Putamen (tissue), 1 donor: ENCODE measurements at places on chromosomes 2 and 18.

- DNase-seq: no peak
Measured at GRCh38 chr18:3008541-3008940, 4.4 kb downstream of the LPIN2 start.

DNA sequence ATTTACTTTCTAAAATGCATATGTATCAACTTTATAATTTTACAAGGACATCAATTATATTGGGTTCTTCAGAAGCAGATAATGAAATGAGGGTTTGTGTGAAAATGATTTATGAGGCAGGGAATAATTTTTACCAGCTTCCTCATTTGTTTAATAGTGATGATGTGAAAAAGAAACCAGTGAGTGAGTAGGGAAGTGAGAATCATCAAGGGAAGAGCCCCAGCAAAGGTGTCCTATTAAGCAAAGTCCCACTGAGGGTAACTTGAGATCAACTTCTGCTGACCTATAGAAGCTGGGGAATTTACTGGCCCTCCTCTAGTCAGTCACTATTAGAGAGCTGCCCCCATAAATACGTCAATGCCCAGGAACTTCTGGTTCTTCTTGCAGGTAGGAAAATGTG is 266.8 kb upstream of the LYPD1 start:
- DNase-seq: no peak

- no peak for DNase-seq
Measured at GRCh38 chr2:41963661-41964525, 83.9 kb upstream of the PKDCC start.

GRCh38 chr2:21333684-21334083 is 209.9 kb downstream of the TDRD15 start:
- no peak for DNase-seq

GRCh38 chr18:57561728-57562423 is 24.6 kb downstream of the FECH start:
- peak; percentile 58 for DNase-seq

DNA sequence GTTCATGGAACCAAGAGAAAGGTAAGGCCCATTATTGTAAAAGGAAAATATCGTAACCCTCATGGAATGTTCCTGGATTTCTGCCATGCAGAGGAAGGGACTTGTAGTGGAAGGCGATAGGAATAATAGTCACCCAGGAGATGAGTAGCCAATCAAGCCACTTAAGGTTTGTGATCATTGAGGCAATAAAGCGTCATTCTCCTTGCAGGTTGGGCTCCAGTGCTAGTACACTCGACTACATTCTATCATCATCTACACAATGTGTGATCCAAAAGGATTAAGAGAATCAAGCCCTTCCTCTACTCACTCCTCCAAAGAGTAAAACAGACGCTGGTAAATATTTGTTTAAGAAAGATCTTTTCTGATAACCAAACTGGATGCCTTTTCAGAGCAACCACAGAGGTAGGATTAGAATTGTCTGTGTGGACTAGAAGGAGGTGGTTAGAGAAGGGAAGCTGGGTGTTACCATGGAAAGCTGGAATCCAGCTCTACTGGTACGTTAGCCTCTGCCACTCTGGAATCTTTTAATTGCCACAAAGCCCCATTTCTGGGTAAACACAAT is 245.7 kb downstream of the IKZF2 start:
- DNase-seq: no peak

DNA sequence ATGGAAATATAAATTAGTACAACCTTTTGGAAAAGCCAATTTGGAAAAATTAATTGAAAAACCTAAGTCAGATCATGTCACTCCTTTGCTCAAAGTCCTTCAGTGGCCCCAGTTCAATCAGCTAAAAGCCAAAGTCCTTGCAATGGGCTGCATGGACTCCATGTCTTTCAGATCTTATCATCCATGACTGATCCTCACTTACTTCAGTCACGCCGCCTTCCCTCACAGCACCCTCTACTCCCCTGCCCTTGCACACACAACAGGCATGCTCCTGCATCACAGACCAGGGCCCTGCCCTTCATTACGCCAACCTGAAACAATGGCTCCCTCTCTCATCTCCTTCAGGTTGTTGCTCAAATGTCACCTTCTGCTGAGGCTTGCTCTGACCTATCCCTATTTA is 15.6 kb downstream of the KANSL3 start:
- DNase-seq: no peak

- peak; percentile 88 for DNase-seq
Measured at GRCh38 chr2:120223034-120223912, at the start of gene TMEM185B. Gene TMEM185B (minus strand): TSS chr2:120223400. CDS start chr2:120222976, 424 bp downstream.

DNA sequence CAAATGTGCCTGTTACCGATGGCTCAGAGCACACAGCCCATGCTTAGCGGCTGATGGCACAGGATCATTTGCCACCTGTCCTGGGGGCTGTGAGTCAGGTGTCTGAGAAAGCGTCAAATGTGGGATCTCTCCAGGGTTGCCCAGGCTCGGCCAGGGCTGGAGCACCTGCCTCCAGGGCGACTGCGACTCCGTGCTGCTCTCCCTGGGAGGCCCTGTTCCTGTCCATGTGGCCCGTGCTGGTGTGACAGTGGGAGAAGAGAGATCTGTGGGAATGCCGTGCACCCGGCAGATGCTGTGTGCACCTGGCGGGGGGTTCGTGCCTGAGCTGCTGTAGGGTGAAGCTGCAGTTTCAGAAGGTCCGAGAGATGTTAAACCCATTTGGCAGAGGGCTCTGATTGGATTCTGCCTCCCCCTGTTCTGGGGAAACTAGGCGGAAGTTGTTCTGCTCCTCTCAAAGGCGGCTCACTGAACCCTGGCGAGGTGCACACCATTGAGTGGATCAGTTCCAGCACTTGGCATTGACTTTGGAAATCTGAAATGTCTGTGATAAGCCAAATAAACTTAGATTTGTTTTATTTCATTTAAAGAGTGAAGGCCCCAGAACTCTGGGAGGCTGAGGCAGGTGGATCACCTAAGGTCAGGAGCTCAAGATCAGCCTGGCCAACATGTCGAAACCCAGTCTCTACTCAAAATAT is 34.7 kb upstream of the TPO start:
- no peak for DNase-seq

GRCh38 chr18:8620845-8621244 is 11.6 kb downstream of the RAB12 start:
- no peak for DNase-seq

DNA sequence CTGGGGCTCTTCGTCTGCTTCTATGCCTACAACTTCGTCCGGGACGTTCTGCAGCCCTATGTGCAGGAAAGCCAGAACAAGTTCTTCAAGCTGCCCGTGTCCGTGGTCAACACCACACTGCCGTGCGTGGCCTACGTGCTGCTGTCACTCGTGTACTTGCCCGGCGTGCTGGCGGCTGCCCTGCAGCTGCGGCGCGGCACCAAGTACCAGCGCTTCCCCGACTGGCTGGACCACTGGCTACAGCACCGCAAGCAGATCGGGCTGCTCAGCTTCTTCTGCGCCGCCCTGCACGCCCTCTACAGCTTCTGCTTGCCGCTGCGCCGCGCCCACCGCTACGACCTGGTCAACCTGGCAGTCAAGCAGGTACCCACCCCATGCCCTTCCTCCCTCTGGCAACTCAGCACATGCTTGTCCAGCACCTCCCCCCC is 24.2 kb downstream of the STEAP3 start:
- DNase-seq: no peak

GRCh38 chr18:13612196-13612997 is 114.0 kb downstream of the FAM210A start:
- DNase-seq: peak; percentile 91

DNA sequence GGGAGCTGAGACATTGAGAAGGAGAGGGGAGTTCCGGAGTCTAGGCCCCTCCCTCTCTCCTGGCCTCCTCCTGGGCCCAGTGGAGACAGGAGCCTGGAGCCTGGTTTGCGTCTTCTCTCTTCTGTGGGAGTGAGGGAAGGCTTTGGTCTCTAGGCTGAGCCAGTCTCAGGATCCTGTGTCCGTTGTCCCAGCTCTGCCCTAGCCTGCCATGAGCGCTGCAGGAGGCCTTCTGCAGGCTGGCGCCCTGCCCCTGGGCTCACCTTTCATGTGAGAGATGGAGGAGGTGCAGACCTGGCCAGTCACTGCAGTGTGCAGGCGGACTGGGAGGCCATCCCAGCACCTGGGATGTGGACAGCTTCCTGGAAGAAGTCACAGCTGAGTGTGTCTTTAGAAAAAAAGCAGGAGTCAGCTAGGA is 8.7 kb downstream of the IMPA2 start:
- no peak for DNase-seq

DNA sequence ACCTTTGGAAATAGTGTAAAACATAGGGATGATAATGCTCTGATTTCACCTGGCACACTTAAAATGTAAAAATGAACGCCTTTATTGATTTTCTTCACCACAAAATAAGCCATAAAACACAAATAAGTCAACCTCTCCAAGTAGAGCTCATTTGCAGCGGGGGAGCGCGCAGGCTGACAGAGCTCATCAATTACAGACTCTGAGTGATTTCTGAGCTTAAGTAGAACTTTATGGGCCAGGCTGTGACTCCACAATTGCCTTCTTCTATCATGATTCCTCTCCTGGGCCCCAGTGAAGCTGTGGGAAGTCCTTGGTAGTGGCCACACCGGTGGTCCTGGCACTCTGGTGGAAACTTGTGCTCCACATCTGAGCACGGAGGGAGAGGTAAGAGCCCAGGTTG is 789.0 kb upstream of the RAB6C start:
- no peak for DNase-seq

DNA sequence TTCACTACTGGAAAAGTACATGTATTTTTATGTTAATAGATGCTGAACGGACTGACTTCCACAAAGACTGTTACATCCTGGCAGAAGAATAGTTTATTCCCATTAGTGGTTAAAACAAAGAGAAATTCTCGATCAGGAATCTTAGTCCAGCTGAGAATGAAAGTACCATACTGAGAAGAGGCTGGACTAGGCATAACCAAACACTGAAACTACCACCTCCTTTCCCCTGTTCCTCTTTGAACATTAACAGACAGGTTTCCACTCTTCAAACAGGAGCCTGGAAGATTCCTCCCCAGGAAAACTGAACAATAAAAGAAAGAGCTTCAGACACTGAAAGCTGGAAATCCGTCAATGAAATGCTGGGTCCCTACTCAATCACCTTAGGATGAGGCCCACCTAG is 25.8 kb downstream of the LDAH start:
- no peak for DNase-seq

GRCh38 chr2:229713371-229714079 is 830 bp downstream of the DNER start:
- peak; percentile 75 for DNase-seq

- peak; percentile 45 for DNase-seq
Measured at GRCh38 chr18:48608581-48608980, 69.8 kb downstream of the CTIF start.

GRCh38 chr2:128293426-128293755 is 25.3 kb downstream of the HS6ST1 start:
- no peak for DNase-seq

DNA sequence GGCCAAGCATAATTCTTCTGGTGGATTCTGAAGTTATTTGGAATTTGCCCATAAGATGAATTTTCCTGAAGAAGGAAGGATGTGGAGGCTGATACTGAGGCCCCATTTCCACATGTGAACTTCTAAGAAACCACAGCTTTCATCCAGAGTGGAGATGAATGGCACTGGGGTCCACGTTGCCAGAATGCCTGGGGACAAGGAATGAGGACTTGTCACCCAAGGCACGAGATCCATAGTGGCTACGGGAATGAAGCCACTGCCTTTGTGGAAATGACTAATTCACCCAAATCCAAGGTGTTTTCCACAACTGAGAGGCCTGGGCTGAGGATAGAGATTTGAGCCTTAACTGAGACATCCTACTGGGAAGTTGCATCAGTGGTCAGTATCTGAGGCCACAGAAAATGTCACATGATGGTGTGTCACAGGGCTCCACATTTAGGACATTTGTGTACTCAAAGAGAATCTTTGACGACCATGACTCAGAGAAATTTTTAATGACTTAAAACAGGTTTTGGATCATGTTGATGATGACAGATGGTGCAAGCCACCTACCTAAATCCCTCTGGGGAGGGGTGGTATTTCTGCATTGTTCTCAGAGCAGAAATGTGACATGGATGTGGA is 286.1 kb downstream of the SOX11 start:
- no peak for DNase-seq

DNA sequence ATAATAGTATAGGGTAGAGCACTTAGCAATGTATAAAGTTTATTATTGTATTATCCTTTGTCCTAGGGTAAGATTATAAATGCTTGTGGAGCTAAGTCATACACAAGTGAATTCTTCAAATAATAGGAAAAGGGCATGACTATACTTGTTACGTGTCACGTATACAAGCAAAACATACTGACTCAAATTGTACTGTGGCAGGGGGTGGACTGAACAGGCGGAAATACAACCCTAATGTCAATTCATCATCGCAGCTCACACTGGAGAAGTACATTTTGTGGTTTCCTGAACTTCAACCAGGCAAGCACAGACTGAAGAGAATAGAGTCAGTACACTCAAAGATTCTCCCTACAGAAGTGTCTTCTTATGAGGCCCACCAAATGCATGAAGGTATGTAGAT is 201.0 kb downstream of the MBD2 start:
- DNase-seq: no peak

GRCh38 chr2:143877056-143877455 is 642.9 kb downstream of the ZEB2 start:
- DNase-seq: no peak

DNA sequence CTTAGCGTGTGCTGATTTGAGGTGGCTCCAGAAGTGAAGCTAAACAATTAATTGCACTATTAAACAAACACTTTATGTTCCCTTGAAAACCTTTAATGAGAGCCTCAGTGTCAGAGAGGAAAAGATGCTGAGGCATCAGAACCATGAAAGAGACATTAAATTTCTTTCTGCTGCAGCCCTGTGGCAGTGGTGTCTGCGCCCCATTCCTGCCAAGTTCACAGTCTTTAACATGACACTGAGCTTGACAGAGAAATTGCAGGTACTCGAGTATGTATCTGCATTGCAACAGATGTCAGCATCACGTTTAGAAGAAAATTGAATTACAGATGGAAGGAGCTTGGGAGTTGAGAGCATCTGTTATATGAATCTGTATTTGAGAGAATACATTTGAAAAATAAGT is 111.3 kb upstream of the CREB1 start:
- no peak for DNase-seq

- DNase-seq: no peak
Measured at GRCh38 chr2:28487258-28487657, 8.6 kb upstream of the PLB1 start.

DNA sequence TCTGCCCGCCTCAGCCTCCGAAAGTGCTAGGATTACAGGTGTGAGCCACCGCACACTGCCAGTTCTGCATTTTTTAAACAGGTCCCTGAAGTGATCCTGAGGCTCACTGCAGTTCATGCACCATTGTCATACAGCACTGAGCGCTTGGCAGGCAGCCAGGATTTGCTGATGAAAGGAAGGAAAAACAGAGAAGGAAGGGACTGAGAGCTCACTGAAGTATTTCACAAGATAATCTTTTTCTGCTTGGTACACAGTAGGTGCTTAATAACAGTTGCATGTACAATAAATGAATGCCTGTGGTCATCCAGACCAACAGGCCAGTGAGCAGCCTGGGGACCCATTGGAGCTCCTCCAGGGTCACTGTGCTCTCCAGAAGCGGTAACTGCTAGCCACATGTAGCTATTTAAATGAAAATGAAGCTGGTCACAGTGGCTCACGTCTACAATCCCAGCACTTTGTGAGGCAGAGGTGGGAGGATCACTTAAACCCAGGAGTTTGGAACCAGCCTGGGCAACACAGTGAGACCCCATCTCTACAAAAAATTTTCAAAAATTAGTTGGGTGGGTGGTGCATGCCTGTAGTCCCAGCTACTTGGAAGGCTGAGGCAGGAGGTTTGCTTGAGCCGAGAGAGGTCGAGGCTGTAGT is 33.1 kb upstream of the SMAD7 start:
- no peak for DNase-seq

- DNase-seq: no peak
Measured at GRCh38 chr2:157432475-157433106, 11.3 kb downstream of the CYTIP start.
